ENCODE measurements at places on chromosomes 1 and 21.

GRCh38 chr1:78540048-78540447 lies 49.3 kb downstream of the PTGFR start:
- no peak for DNase-seq

- DNase-seq = no peak
Observed at GRCh38 chr1:162632217-162632666, at the start of gene DDR2. TSS of gene DDR2 (plus strand) at chr1:162632464. CDS start at chr1:162719064, 86,600 bp downstream.

DNA sequence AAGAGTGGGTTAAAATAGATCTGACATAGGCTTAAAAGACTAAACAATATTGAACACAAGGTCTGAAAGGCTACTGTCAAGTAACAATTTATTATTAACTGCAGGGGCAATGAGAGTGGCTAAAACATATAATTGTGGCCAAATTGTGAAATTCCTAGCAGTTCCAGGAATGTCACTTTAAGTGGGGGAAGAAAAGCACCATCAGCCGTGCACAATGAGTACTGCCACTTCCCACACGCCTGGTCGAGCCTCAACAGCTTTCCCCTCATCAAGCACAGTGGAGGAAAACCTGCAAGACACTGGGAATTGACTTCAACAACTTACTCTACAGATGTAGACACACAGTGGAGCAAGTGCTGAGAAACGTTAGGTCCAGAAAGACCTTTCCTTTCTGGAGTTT lies 16.4 kb downstream of the TFB2M start:
- no peak for DNase-seq

DNA sequence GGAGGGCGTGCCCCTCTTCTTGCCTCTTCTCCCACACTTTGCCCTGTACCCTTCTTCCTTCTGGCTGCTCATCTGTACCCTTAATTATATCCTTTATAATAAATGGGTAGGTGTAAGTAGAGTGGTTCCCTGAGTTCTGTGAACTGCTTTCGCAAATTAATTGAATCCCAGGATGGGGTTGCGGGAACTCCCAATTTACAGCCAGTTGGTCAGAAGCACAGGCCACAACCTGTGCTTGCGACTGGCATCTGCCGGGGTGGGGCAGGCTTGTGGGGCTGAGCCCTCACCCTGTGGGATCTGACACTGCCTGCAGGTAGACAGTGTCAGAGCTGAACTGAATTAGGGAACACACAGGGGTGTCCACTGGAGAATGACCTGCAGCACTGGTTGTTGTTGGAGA lies 244.9 kb downstream of the KCNJ6 start:
- no peak for DNase-seq

GRCh38 chr1:65420590-65421350 lies at the start of the genes LEPR and LEPROT:
TSS of gene LEPR (plus strand) at chr1:65420668. CDS start at chr1:65565566, 144,898 bp downstream.
TSS of gene LEPROT (plus strand) at chr1:65420668. CDS start at chr1:65420725, 57 bp downstream.
- DNase-seq = peak; percentile 99

- DNase-seq = no peak
Observed at GRCh38 chr21:29753216-29753615, 186.6 kb downstream of the GRIK1 start.

DNA sequence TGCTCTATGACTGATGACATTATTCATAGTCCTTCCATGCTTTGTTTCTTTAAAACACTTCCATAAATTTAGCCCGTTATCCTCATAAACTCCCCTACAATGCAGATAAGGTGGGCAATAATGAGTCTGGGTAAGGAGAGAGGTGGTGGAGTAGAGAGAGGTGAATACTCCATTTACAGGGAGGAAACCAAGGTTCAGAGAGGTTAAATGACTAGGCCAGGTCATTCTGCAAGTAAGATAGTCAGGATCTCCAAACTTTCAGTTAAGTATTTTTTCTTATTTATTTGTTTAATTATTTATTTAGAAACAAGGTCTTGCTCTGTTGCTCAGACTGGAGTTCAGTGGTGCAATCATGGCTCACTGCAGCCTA lies 26.1 kb downstream of the PAFAH2 start:
- DNase-seq = no peak

GRCh38 chr1:95263450-95263849 lies 29.4 kb downstream of the RWDD3 start:
- DNase-seq = no peak

GRCh38 chr21:38853421-38853919 lies 47.7 kb downstream of the ETS2 start:
- peak; percentile 20 for DNase-seq

- peak; percentile 84 for DNase-seq
Observed at GRCh38 chr1:184664042-184664660, 90.5 kb downstream of the EDEM3 start.

DNA sequence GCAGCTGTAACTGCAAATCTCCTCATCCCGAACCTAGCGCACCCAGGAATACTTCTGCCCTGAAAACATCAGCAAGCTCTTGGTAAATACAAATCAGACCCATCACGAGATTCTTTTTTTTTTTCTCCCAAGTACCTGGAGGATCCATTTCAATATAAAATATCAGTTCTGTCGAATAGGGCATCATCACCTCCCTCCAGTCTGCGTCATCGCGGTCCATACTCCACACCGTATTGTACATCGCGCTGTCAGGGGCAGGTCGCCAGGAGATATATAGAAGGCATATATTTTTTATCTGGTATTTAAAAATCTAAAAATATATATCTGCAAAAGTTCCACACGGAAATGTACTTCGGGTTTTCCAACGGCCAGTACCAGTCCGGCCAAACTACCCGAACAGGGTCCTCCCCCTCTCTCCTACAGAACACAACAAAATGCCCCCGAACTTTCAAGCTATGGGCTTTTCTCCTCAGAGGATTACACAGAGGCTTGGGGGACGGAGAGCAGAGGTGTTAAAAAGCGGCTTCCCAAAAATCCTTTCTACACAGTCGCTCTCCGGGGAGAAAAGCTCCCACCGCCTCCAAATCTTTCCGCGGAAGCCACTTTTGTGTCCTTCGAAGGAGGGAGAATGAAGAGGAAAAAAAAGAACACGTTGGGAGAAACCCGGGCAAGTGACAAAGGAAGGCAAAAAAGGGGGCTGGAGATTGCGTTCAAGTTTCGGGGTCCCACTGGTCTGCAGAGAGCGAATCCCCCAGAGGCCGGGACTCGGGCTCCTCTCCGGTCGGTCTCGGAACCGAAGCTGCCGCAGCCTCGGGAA lies 509 bp downstream of the PIK3R3 start:
- DNase-seq = peak; percentile 72

- no peak for DNase-seq
Observed at GRCh38 chr21:35398346-35398982, 349.4 kb upstream of the RUNX1 start.

- DNase-seq = no peak
Observed at GRCh38 chr1:248851390-248851789, 7.5 kb downstream of the ZNF692 start.

- no peak for DNase-seq
Observed at GRCh38 chr1:203534526-203534925, 40.6 kb downstream of the OPTC start.

DNA sequence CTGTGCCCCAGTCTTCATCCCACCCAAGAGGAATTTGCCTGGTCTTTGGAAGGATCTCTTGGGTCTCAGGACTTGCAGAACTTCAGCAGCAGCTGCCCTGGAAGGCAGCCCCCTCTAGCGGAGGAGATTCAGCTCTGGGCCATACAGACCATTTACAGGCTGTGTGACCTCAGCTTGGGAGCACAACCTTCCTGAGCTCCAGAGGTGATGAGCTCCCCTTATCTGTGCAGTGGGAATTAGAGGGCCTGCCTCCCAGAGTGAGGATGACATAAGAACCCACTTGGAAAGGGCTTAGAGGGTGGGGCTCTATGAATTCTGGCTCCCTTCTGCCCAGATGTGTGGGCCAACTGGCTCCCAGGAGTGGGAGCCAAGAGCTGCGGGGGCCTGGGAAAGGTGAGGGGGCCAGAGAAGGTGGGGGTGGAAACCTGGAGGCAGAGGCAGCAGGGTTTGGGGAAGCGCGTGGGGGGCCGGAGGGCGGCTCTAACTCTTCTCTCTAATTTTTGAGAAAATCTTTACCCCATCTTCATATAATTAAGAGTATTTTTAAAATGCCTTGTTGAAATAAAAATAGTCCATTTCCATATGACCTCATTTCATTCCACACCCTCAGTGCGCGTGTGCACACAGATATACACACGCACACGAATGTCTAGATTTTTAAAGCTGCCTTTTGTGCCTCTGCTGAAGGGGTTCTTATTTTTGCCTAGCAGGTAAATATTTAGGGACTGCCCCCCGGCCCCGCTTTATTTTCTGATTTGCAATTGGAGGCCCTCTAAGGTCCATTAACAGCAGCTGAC lies 21.5 kb downstream of the EPHB2 start:
- DNase-seq = no peak

DNA sequence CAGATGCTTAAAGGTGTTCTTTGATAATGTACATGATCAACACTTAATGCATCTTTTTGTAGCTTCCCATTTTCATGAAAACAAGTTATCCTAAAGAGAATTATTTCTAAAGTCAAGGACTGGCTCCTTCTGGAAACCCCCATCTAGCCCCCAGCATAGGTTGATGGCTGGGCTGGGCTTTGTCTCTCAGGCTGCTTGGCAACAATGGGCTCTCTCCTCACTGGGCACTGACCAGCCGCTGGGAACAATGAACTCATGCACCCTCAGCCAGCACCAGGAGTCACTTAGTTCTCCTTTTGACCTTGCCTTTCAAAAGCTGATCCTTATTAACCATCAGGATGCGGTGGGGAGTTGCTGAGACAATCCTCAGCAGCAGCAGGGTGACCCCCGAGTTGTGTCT lies 293.0 kb upstream of the PLXNA2 start:
- DNase-seq = no peak

GRCh38 chr1:159289060-159289459 lies 13.1 kb upstream of the FCER1A start:
- no peak for DNase-seq

- DNase-seq = no peak
Observed at GRCh38 chr1:223179786-223180185, 36.7 kb upstream of the TLR5 start.

GRCh38 chr1:69847670-69848069 lies 279.9 kb downstream of the LRRC7 start:
- no peak for DNase-seq

GRCh38 chr1:86988835-86989234 lies 74.4 kb downstream of the HS2ST1 start:
- DNase-seq = no peak

DNA sequence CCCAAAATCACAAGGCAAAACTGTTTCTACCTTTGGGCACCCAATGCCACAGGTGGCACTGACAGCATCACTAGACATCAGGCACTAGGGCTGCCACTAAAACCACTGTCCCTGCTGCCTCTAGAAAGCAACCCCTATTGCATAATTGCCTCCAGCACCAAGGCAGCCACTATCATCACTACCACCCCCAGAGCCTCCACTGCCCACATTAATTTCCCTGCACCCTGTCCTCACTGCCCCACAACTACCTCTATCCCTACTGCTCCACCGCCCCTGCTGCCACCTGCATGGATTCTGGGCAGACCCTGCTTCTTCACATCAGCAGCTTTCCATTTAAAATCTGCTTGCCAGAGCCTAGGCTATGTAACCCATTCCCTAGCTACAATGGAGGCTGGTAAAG lies 68.6 kb upstream of the CACHD1 start:
- no peak for DNase-seq

DNA sequence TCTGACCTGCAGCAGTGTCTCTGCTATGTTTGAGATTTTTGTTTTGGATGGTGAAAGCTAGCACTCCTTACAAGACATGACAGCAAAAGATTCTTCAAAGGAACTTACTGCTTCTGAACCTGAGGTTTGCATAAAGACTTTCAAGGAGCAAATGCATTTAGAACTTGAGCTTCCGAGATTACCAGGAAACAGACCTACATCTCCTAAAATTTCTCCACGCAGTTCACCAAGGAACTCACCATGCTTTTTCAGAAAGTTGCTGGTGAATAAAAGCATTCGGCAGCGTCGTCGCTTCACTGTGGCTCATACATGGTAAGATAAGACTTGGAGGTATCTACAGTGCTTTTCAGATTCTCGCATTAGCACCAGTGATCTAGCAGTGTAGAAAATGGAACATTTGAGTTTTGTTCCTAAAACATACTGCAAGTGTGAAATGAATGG lies 200.2 kb downstream of the PDE4B start:
- no peak for DNase-seq

- no peak for DNase-seq
Observed at GRCh38 chr1:207897188-207897587, 13.7 kb downstream of the CD34 start.

DNA sequence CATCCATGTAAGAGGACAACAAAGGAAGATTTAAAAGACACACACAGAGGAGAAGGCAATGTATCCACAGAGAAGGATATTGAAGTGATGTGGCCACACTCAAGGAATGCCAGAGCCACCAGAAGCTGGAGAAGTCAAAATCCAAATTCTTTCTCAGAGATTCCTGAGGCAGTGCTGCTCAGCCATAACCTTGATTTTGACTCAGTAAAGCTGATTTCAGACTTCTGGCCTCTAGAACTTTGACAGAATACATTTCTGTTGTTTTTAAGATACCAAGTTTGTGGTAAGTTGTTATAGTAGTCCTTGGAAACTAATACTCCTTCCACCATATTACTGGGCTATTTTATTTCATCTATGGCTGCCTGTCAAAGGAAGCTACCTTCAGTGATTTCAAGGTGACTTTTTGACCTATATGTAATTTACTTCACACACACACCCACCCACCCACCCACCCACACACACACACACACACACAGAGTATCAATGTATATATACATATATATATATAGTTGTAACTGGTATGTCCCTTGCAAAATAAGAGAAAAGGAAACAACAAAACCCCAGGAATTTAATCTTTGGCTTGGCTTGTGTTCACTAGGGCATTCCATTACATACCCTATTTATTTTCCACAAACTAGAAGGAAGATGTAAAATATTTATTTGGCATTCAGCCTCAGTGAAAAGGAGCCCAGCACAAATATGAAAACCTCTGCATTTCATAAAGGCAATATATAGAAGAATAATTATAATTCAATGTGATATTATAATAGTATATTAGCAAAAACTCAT lies 142.1 kb upstream of the PTGFR start:
- no peak for DNase-seq

- DNase-seq = no peak
Observed at GRCh38 chr1:21536218-21536617, 27.0 kb downstream of the ALPL start.

DNA sequence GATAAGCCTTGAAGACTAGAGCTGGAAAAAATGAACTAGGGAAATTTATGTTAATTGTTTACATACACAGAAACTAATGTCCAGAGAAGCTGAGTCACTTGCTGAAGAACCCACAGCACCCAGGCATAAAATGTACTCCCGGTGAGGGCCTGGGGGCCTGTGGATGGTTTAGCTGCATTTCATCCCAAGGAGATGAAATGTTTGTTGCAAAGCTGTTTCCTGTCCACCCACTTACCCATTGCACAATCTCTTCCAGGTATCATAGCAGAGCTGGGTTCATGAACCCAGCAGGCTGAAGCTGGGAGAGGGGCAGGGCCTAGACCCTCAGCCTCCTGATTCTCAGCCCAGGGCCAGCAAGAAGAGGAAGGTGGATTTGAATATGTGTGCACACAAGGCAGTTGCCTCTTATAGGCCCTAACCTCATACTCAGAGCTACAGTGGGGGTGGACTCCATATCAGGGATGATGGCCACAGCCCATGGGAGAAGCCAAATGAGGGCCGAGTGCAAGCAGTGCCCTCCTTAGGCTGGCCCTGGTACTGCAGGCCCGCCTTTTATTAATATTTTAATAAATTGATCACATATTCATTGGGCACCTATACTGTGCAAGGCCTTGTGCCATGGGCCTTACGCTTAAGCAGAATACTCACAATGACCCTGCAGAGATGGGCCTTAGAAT lies 110.8 kb downstream of the LACTBL1 start:
- DNase-seq = no peak

GRCh38 chr1:71861022-71861421 lies 421.3 kb downstream of the NEGR1 start:
- no peak for DNase-seq

Measured in NCI-H345 (cell line).